ENCODE measurements at places on chromosomes 7 and 10.

GRCh38 chr7:12066521-12066920, 144.6 kb upstream of the TMEM106B start:
- no peak for DNase-seq

- no peak for DNase-seq
Observed at GRCh38 chr7:100856871-100857282, 4.4 kb downstream of the SLC12A9 start.

DNA sequence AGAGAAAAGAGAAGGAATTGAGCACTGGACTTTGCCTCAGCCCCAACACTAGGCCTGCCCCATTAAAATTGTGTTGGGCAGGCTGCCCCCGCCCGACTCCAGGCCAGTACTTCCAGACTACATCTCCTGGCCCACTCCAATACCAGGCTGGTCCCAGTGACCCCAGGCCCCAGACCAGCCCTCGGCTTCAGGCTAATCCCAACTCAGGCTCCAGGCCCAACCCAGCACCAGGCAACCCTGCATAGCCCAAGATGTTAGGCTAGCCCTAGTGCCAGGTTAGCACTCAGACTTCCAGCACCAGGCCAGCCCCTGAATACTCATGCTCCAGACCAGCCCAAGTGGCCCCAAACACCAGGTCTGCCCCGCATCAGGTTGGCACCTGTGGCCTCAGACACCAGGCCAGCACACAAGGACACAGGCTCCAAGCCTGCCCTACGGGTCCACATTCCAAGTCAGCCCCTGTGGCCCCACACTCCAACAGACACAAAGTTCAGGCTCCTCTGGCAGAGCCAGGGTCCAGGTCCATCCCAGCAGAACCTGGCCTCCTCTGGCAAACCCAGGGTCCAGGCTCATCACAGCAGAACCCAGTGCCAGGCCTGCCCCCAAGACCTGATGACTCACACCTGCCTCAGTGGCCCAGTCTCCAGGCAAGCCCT, 20.3 kb downstream of the COG5 start:
- no peak for DNase-seq

- no peak for DNase-seq
Observed at GRCh38 chr7:82609746-82610145, 166.2 kb upstream of the CACNA2D1 start.

- no peak for DNase-seq
Observed at GRCh38 chr7:42080841-42081586, 156.0 kb downstream of the GLI3 start.

GRCh38 chr7:135277161-135277560, 43.5 kb downstream of the STRA8 start:
- DNase-seq = no peak

- no peak for DNase-seq
Observed at GRCh38 chr10:57992321-57993077, 275.2 kb downstream of the IPMK start.

DNA sequence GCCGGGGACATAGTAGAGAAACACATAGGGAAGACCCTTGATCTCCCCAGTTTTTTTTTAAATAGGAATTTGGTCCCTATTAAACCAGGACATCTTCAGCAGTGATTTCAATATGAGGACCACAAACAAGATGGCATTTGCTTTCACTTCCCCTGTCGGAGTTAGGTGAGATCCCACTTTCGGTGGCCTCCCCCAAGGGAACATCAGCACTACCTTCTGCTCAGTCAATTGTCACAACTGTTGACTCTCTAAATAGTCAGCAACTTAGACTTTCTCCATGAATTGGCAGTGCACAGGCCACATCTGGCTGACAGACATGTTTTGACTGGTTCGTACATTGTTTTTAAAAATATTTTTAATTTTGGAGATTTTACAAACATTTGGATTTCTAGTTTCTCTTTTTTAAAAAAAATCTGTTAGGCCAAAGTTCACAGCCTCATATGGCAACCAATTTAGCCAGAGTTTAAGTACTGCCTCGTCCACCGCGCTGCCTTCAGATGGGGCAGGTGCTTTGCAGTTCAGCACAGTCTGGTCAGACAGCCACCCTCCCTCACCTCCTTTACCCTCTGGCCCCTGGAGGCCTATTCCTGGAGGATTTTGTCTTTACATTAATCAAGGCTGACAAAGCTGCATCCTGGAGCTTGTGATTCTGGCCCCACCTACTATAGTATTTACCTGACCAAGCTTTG, 139.2 kb upstream of the PRR15 start:
- no peak for DNase-seq

- DNase-seq = no peak
Observed at GRCh38 chr10:63536698-63537097, 15.5 kb downstream of the REEP3 start.

DNA sequence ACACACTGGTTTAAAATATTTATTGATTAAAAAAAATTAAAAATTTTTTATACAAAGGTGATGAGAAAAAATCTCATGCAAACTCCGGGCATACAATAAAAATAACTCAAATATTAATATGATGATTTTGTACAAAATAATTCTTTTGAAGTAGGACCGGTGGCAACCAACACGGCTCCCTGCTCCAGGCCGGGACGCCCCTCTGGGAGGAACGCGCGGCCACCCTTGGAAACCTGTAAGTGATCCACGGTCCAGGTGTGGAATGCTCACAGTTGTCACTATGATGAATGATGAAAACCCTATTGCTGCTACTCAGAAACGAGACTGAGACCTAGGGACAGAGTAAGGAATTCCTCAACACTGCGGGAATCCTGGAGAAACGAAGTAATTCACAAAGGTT, 219.1 kb downstream of the TCERG1L start:
- no peak for DNase-seq

DNA sequence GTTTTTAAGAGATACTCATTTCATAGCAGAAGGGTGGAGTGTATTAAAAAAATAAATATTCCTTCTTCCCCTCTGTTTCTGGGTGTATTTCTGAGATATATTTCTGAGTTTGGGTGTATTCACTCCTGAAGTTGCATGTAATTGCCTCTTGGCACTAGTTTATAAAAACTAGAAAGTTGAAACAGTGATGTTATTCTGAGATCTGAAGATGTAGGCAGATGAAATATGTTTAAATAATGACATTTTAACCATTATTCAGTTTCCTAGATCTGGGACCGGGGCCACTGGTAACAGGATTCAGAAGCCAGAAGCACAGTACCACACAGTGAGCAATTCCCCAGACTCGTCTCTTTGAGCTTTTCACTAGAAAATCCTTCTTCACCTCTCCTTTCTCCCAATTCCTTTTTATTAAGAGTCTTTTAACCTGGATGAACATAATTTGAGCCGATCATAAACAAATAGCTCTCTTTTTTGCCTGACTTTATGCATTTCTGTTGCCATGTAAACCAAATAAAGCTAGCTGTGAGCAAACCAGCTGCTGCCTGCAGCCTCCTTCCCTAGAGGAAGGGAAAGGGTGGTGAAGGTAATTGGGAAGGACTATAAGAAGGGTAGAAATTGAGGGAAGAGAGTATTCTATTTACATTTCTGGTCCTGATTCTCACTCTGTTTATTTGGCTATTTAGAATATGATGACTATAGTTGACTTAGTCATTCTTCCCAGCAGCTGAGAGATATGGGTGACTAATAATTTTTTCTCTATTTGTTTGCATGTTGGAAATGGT, 101.8 kb upstream of the STRIP2 start:
- no peak for DNase-seq
